ENCODE measurements at places on chromosomes 4 and X.
A peak's percentile ranks its signal among the peaks of the same experiment; 100 is the strongest.

- peak; percentile 21 for DNase-seq
Measured at GRCh38 chr4:165208221-165208652, 876 bp downstream of the KLHL2 start.

GRCh38 chr4:184955116-184955515 lies 63.2 kb upstream of the HELT start:
- DNase-seq = no peak

DNA sequence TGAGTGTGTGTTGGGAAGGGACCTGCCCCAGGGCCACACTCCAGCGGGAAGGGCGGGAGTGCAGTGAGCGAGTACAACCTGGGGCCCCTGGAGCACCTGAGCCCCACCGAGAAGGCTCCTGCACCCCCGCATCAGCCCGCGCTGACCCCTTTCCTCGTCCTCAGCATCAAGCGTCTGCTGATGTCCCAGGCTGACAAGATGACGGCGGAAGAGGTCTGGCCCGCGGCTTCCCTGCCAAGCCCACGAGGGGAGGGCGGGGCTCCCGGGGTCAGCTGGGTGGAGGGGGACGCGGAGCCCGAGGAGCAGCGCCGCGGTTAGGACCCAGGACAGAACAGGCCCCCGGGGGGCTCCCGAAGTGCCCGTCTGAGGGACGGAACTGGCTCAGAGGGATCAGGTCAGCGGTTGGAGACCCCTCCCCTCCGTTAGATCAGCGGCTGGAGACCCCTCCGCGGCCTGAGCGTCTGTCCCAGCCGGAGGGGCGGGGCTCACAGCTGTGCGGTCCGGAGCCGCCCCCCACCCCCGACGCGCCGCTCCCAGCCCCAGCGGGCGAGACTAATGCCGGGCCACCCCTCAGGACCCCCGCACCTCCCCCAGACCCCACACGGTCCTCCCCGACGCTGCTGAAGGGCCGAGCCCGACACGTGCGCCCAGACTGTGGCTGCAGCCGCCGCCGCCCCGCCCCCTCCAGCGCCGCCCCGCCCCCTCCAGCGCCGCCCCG lies 6.7 kb downstream of the MYL5 start:
- DNase-seq = no peak

GRCh38 chr4:174538876-174539250 lies 16.6 kb upstream of the HPGD start:
- DNase-seq = no peak

DNA sequence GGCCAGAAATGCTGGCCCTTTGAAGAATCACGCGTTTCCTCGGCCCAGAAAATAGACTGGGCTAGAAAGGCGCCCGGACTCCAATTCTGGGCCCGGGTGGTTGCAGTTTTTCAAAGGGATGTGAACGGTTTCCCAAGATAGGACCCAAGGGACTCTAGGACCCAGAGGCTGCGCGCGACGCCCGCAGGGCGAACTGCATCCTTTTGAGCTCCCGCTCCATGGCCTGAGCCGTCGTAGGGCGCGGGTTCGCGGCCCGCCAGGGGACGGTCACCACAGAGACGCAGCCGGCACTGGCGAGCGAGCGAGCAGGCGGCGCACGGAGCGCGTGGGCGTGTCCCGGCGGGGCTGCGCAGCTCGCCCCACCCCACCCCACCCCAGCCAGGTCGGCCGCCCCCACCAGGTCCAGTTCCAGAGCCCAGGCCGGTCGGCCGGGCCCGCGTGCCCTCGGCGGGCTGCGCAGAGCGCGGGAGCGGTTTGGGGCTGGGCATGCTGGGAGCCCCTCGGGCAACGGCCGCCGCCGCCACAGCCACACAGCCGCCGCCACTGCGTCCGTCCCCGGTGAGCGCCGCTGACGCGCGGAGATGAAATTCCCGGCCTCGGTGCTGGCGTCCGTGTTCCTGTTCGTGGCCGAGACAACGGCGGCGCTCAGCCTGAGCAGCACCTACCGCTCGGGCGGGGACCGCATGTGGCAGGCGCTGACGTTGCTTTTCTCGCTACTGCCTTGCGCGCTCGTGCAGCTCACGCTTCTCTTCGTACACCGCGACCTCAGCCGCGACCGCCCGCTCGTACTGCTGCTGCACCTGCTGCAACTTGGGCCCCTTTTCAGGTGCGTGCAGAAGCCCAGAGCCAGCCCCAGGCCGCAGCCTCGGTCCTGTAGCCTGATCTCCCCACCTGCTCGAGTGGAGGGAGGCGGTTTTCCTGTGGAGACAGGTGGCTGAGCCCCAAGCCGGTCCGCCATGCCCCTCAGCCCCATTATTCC lies at the start of gene XK:
TSS of gene XK (plus strand) at position 411 of the 979 bp plus-strand sequence. CDS start at position 582, 171 bp downstream.
- no peak for DNase-seq

DNA sequence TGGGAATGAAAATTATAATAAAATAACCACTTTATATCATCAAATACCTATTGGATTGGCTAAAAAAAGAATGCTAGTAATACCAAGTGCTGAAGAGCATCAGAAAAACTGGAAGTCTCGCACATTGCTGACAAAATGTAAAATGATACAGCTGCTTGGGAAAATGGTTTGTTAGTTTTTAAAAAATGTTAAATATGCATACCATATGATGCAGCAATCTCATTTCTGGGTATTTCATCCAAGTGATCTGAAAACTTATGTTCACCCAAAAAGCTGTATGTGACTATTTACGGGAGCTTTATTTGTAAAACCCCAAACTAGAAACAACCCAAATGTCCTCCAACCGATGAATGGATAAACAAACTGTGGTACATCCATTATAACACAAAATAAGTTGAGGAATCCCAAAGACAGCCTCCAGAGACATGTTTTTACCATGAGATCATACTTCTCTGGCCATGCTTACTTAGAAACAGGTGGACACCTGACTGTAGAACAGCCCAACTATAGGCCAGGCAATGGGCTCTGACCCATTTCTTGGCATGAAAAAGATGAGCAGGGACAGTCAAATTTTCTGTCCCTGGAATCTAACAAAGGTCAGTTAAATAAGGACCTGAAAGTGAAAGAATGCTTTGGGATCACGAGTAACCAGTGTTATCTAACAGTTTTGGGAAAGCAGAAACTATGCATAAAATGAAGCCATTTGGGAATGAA lies 47.5 kb upstream of the FAM120C start:
- DNase-seq = no peak

DNA sequence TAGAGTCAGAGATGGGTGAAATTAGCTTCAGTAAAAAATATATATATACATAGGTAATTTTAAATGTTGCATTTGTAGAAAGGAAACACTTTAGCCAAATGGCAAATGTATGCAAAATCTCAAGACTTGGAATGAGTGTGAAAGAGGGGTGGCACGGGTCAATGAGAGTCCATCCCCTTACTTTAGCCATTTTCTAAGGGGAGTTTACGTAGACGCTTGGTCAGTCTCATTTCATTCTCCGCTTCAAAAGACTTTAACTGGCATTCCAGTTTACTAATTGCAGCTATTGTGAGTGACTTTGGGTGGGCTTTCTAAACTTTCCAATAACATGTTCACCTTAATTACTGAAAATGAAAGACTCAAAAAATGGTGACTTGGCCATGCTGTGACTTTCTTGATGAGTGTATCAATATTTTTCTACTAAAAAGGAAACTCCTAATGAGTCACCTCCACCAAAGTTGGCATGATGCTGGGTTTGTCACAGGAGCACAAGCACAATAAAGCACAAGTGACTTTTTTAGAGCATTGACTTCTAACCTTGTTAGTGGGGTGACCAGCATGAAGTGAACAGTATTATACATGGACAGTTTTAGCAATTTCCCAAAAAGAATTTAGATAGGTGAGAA lies 356.0 kb upstream of the RASGEF1B start:
- no peak for DNase-seq

GRCh38 chrX:47366041-47366722 lies 4.2 kb upstream of the ZNF157 start:
- peak; percentile 49 for DNase-seq

DNA sequence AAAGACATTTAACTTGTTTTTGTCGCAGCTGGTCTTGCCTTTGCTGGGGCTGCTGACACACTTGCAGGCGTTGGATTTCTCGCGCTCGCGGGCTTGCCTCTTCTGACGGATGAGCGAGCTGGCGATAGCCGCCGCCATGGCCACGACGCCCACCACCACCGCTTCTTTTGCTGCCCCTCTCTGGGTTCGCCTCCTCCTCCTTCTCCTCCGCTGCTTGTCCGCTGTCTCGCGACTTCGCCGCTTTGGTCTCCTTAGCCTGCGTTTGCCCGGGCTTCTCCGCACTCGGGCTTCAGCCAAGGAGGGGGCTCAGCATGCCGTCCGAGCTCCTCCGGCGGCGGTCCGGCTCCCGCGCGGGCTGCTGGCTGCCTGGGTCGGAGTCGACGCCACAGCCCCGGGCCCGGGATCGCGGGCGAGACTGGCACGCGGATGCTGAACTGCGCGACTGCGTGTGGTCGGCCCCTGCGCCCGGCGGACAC lies 613 bp downstream of the FGF13 start:
- no peak for DNase-seq

- no peak for DNase-seq
Measured at GRCh38 chrX:20522420-20522819, 255.7 kb upstream of the RPS6KA3 start.

DNA sequence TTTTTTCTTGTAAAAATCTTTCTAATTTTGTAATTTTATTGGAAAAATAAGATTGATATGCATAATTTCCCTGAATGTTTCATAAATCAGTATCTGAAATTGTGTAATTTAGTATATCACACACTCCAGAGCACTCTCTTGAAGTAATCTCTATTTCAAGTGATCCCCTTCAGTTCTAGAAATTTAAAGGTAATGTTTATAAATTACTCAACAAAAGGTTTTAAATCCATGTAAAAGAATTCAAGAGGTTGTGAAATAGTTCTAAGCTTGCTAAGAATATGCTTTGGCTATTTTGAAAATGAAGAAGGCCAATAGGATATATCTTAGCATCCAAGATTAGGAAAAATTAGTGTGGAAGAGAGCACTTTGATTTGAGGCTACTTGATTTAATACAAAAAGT lies 28.2 kb downstream of the SMARCAD1 start:
- DNase-seq = no peak

- no peak for DNase-seq
Measured at GRCh38 chrX:104450316-104450715, 115.7 kb upstream of the IL1RAPL2 start.

GRCh38 chr4:176864238-176864637 lies 71.5 kb upstream of the VEGFC start:
- no peak for DNase-seq

- DNase-seq = peak; percentile 20
Measured at GRCh38 chr4:21134994-21135393, 434.7 kb downstream of the PACRGL start.

- DNase-seq = no peak
Measured at GRCh38 chr4:19947349-19947748, 304.4 kb upstream of the SLIT2 start.

- no peak for DNase-seq
Measured at GRCh38 chr4:82710197-82710929, 88.2 kb downstream of the SCD5 start.

- no peak for DNase-seq
Measured at GRCh38 chrX:33086886-33087285, 124.5 kb downstream of the DMD start.

- no peak for DNase-seq
Measured at GRCh38 chrX:74419864-74420195, 1.5 kb upstream of the SLC16A2 start.

DNA sequence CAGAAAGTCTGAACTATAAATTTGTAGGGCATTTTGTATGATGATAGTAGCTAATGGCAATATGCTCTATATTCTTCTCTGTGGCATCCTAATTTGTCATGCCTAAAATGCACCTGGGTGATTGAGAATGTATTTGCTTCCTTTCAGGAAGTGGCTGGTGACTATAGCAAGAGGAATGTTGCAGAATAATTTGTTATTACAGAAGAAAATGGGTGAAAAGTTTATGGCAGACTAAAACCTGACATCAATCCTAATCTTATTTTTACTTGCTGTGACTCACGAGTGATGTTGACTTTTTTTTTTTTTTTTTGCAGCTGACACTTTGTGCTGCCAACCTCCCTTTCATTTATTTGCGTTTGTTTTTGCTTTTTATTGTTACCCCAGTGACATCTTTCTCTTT lies 141.1 kb downstream of the MSL3 start:
- DNase-seq = no peak

- no peak for DNase-seq
Measured at GRCh38 chr4:53844133-53844532, 220.3 kb downstream of the CHIC2 start.

DNA sequence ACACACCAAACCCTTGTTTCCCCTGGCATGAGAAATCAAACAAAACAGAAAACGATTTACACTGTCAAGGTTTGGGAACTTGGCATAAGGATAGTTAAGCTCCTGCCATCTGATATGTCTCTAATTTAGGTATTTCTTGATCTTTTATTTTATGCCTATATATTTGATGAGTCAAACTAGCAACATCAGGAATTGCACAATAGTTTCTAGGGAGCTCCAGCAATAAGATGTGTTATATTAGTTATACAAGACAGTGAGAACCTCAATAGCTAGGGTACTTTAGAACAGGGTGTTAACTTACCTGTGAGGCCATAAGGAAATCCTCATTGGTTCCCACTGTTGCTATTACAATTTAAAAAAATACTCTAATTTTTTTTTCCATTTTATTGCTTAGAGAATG lies 474.2 kb downstream of the GBA3 start:
- no peak for DNase-seq

- DNase-seq = no peak
Measured at GRCh38 chrX:49247916-49248811, 12.9 kb downstream of the CCDC22 start.

DNA sequence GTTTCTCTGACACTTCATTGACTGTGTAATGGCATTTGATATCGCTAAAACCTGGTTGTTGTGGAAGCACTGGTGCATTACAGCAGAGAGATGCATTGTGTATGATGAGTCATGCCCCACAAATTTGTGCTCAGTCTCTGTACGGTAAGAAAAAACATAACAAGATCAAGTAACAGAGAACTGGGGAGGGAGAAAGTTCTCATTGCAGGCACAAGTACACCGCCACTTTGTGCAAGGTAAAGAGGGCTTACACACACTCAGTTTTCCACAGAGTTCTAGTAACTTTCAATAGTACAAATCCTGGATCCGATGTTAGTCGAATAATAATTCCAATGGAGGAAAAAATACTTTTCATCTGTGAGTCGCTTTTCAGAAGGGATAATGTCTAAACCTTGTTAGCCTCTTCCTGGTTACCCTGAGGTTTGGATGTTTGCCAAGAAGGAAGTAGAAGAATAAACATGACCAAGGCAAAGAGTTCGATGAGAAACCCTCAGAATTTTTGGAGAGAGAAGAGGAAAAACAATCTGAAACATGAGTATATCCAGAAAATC lies 512.5 kb upstream of the SLIT2 start:
- DNase-seq = no peak

GRCh38 chr4:78213218-78213617 lies 156.1 kb downstream of the FRAS1 start:
- DNase-seq = peak; percentile 59

GRCh38 chr4:24793219-24794005 lies 2.0 kb upstream of the SOD3 start:
- no peak for DNase-seq

Measured in NCI-H187 (cell line).